ENCODE measurements at places on chromosomes 2 and 18. TPM values are rescaled to one million over a fixed set of nuclear protein-coding genes. Genes with fewer than 3 reads are reported as not detected.

GRCh38 chr2:65788556-65788955, 356.2 kb upstream of the SPRED2 start:
- H3K4me1 ChIP-seq, result no peaks in the 10 kb centered on the region
- no peak overlapping the region for H3K27ac ChIP-seq
- H3K36me3 ChIP-seq, result no peaks in the 10 kb centered on the region
- no peak for DNase-seq
- no peaks in the 10 kb centered on the region for H3K27me3 ChIP-seq

CGREF1 gene
- total RNA-seq, result 2.1 TPM

MRPS9 gene
- total RNA-seq, result 34.5 TPM

TLX2 gene
- total RNA-seq, result not detected

SMAD4 gene
- total RNA-seq, result 138 TPM
